ENCODE measurements at places on chromosomes 2 and 18.

DNA sequence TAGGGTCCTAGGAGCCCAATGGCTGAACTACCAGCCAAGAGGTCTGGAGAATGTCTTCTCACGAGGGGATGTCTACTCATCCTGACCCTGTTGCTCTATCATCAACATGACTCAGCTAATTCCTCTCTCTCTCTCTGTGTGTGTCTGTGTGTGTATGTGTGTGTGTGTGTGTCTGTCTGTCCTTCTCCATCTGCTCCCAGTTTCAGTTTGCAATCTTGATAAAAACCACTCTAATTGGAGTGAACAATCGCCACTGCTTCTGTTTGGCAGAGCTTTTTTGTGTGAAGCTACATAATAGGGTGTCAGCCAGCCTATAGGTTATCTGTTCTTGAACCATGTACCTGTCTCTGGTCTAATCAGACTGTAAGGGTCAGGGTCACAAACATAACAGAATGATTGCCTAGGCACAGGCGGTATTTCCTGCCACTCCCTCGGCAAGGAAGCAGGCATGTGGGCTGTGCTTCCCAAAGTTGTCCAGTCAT lies 219.8 kb downstream of the SH3BP4 start:
- DNase-seq, result no peak

- no peak for DNase-seq
These were observed 1.4 kb upstream of the UBXN4 start for GRCh38 chr2:135740206-135740605.

DNA sequence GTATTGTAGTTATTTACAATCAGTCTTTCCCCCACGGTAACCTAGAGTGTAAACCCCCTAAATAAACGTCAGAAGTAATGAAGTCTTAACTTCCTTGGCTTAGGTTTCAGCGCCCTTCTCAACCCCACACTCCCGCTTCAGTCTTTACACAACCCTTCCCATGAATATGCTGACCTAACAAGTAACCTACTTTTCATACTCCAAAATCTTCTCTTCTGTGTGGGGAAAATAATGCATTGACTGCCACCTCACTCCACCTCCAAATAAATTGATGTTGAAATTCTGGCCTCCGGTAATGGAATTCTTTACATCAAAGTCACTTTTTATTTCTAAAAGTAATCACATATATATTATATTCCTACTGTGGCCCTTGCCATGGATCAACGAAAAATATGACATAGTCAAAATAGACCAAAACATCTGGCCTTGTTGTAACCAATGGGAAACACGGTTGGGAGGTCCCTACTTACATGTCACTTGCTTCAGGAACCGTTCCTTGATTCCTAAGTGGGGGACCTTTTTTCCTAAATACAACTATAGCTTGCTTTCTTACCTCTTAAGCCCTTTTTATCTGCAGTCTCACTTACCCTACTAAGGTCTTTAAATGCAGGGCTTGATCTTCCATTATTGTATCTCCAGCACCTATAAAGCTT lies 961 bp downstream of the GEN1 start:
- no peak for DNase-seq

DNA sequence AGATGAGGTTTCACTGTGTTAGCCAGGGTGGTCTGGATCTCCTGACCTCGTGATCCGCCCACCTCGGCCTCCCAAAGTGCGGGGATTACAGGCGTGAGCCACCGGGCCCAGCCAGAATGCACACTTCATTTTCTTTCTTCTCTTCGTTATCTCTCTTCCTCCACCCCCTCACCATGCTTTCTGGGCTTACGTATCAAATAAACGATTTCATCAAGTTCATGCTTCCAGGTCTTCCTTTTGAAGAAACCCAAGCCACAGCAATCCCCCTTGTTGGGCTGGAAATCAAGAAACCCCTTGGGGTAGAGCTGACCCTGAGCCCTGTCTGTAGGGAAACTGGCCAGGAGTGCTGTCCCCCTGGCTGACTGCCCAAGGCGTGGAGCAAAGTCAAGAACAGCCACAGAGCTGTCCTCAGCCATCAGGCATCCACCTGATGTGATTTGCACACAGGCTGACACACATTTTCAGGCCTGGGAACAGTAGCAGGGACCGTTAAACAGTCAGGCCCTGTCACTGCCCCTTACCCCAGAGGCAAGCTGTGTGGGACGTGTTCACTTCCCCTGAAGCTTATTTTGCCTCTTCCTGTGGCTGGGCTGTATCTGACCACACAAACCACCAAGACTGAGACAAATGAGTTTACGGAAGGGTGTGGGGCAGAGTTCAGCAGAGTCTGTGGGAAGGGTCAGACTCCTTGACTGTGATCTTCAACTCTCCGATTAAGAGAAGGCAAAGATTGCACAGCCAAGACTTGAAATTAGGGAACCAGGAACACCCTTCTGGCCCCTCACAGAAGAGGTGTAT lies 15.1 kb upstream of the NMUR1 start:
- DNase-seq, result no peak

- no peak for DNase-seq
These were observed 34.6 kb downstream of the MBP start for GRCh38 chr18:77098029-77098428.

DNA sequence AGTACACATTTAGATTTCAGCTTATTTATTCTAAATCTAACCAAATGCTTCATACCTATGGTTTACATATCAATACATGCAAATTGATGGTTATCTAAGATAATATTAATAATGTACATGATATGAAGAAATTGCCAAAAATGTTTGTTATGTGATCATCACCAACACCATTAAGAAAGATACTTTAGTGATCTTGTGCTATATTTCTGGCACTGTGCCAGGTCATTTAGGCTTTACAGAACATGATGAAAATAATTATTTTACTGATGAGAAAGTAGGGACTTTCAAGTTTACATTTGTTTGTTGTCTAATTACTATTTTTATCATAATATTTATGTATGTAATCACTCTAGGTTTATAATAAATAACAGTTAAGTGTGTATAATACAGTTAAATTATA lies 158.3 kb downstream of the GULP1 start:
- DNase-seq, result no peak

DNA sequence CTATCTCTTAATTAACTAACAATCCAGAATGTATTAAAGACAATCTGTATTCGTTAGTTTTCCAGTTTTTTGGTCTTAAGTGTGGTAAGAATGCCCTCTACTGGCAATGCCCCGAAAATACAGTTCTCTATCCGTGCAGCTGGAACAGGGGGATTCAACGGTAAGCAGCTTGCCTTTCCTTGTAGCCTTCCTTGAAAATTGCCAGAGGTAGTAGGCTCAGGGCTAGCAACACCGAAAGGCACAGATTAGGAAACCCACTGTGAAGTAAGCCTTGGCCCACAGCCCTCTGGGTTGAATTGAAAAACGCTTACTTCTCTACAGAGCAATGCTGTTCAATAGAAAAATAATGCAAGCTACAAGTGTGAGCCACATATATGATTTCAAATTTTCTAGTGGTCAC lies 17.1 kb upstream of the VPS4B start:
- peak; percentile 3 for DNase-seq

DNA sequence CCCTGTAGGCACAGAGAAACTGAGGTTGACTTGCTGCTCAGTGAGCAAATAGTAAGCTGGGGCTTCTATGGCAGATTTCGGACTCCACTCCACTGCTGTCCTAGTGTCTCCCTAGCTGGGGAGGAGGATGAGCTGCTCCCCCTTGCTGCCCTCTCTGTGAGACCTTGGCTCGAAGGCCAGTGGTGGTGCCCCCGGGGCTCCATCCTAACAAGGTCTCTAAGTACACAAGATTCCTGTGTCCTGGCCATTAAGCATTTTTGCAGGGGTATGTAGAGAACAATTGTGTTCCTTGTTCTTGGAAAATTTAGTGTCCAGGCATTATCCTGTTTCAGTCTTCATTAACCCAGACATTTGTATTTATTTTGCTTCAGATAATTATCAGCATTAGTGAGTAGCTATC lies 21.3 kb upstream of the BCL2L11 start:
- DNase-seq, result no peak

DNA sequence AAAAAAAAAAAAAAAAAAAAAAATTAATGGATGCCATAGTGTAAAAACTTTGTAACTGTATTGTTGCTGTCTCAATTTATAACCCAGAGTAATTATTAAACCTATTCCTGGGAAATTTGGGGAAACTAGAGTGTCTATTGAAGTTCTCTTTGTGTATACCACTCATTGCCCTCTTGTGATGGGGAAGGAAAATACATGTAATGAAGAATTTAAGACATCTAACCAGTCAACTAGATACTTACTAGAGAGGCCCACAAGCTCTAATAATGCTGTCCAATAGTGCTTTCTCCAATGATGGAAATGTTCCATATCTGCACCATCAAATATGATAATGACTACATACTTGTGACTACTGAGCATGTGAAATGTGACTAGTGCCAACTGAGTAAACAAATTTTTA lies 168.5 kb upstream of the SLC39A10 start:
- DNase-seq, result no peak

GRCh38 chr2:160308915-160309314 lies 108.8 kb upstream of the ITGB6 start:
- DNase-seq, result no peak

- DNase-seq, result no peak
These were observed 206.8 kb upstream of the ERBB4 start for GRCh38 chr2:212745359-212745758.
